ENCODE measurements at places on chromosomes 6 and 20.

DNA sequence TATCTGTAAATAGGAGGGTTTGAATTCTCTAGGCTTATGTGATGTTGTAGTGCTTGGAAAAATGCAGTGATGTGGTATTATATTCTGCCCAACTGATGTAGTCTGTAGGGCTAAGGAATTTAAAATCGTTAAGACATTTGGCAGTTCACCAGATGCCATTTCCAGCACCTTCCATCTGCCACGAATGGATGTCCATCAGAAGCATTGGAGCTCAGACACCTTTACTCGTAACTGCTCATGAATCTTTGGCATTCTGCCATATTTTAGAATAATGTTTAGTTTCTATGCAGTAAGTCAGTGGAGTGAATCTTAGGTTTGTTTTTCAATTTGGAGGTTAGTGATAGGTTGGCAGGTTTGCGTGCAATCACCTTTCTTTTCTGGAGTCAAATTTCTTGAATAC lies 2.4 kb upstream of the SYTL3 start:
- no peak for DNase-seq

- no peak for DNase-seq
These were observed 180.1 kb upstream of the CST7 start for GRCh38 chr20:24768713-24769601.

DNA sequence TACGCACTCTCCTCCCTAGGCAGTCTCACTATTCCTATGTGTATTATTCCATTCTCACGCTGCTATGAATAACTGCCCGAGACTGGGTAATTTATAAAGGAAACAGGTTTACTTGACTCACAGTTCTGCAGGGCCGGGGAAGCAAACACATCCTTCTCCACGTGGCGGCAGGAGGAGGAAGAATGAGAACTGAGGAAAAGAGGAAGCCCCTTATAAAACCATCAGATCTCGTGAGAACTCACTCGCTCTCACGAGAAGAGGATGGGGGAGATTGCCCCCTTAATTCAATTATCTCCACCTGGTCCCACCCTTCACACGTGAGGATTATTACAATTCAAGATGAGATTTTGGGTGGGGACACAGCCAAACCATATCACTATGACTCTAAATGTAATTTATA lies 61.9 kb downstream of the ECT2L start:
- DNase-seq: peak; percentile 53

- DNase-seq: no peak
These were observed 27.5 kb downstream of the AMD1 start for GRCh38 chr6:110902091-110902490.

DNA sequence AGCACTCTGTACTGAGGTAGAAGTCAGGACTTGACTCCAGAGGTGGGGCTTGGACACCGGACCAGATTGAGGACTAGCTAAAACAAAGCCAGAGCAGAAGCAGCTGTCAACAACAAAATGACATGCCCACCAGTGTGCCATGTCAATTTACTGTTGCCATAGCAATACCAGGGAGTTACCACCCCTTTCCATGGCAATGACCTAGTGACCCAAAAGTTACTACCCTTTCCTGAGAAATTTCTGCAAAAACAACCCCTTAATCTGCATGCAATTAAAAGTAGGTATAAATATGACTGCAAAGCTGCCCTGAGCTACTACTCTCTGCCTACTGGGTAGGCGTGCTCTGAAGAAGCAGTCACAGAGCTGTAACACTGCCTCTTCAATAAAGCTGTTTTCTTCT lies 21.0 kb downstream of the MAP3K5 start:
- no peak for DNase-seq

- no peak for DNase-seq
These were observed 31.4 kb downstream of the PTPN1 start for GRCh38 chr20:50541606-50542041.

DNA sequence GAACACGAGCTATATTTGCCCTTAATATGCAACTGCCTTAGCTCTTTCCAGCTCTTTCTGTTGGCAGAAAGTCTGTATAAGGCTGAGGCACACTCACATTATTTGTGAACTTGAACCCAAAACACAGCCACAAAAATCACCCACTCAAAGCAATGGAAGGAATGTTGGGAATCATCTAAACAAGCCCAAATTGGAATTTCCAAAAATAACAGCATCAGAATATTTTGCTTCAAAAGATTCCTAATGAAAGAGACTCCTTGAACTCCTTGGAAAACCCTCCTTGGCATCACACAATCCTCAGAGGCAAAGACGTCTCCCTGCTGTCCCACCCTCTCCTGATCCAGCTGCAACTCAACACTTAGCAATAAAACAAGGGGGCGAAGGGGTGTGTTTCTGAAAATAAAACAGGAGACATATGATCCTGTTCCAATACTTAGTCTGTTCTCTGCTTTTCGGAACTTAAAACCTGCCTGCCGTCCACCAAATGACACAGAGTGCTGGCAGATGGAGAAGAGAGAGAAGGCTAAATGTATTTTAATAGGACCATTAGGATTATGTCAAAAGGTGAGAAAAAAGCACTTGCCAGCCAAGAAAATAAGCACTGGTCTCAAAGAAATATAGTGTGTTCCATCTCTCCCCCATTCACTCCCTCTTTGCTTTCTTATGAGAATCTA lies 320.7 kb upstream of the JARID2 start:
- no peak for DNase-seq

- DNase-seq: peak; percentile 62
These were observed 1.9 kb downstream of the JARID2 start for GRCh38 chr6:15247500-15248450.

DNA sequence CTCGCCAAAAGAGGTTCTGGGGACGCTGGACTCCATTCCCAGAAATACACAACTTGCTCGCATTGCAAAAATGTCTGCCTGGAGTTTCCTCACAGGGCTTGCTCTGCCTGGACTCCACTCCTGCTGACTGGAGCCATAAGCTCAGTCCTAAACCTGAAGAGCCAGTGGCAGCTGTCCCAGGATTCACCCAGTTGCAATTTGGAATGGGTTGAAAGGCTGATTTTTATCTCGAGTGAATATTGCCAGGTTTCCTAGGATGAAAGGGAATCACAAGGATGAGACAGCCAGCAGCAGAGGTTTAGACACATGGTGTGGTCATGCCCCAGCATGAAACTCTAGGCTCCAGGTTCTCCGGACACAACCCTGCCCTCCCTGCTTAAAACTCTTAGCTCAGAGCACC lies 223.3 kb downstream of the BMP7 start:
- no peak for DNase-seq

DNA sequence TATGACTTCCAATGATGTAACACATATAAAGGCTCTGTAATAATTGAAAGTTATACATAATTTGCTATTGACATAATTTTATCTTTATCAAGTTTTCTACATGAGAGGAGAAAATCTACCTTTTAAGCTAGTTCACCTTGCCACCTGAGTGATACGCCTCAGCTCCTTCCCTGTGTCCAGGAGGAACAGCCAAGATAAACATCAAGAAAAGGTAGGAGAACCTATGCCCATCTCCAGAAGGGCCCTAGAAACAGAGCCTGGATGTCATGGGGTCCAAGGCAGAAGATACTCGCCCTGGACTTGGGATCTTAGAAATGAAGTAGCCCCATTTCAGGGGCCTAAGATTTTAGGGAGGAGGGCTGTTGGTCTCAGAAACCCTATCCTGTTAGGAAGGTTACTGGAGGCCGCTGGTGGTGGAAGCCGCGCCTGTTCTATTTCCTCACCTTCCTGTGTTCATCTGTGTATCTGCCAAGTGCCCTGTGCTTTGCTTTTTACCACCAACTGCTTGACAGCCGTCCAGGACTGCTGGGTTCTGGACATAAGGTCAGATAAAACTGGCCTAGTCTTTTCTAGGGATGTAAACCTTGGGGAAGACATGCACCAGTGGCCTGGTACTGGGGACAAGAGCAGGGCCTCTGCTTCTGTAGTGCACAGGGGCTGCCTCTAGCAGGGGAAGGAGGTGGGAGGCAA lies 178.5 kb downstream of the ARID1B start:
- DNase-seq: no peak

DNA sequence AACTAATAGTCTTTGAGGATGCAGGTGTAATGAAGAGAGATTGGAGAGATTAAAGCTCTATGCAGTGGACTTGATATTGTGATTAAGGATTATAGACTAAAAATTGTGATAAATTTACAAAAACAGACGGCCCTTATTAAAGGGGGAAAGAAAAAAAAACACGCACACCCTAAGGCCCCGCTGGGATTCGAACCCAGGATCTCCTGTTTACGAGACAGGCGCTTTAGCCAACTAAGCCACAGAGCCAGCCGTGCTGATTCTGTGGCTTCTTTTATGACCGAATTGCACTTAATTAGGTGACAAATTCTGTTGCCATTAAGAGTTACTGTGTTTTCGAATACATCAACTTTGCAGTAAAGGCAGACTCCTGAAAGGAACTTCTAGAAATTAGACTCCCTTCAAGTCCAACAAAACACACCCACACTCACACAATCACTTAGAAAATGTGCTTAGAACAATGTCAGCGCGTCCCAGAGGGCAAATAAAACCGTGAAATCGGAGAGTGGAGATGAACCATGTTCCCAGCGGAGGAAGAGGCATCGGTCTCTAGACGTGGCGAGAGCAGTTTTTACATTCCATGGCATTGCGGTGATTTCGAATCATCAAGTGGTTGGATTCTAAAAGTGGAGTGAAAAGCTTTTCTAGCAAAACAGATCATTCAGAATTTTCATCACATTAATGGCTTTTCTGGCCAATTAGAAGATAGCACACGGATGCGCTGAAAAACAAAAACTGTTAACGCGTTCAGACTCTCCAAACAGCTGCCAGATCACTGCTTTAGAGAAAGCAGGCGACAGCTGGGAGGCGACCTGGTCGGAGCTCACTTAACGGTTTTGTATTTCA lies 122.6 kb downstream of the GPX5 start:
- no peak for DNase-seq

Measured in bone marrow (tissue), 2 donors.